ENCODE measurements at places on chromosomes 2 and 18. TPM values are rescaled to one million over a fixed set of nuclear protein-coding genes. Genes with fewer than 3 reads are reported as not detected.

The LRRTM4 gene
- not detected for total RNA-seq

The HOXD11 gene
- not detected for total RNA-seq

The C2orf72 gene
- not detected for total RNA-seq

The CFAP65 gene
- total RNA-seq, result not detected

The CEP76 gene
- total RNA-seq, result 9.9 TPM

The DLX1 gene
- not detected for total RNA-seq

The GAL3ST2 gene
- not detected for total RNA-seq

The DPYSL5 gene
- total RNA-seq, result not detected

The ANO7 gene
- total RNA-seq, result 0.53 TPM

The CD207 gene
- not detected for total RNA-seq

The MEP1B gene
- total RNA-seq, result not detected

- no peaks in the 10 kb centered on the region for H3K36me3 ChIP-seq
- H3K27me3 ChIP-seq, result no peaks in the 10 kb centered on the region
- no peak for DNase-seq
- H3K27ac ChIP-seq, result no peak overlapping the region
- H3K4me3 ChIP-seq, result no peak overlapping the region
These were observed 162.2 kb downstream of the BCL11A start for GRCh38 chr2:60391230-60391629.

GRCh38 chr2:143816916-143817315 is 687.7 kb downstream of the ARHGAP15 start:
- H3K4me3 ChIP-seq, result no peak overlapping the region
- no peak overlapping the region for H3K27ac ChIP-seq
- H3K36me3 ChIP-seq, result no peaks in the 10 kb centered on the region
- H3K27me3 ChIP-seq, result no peaks in the 10 kb centered on the region

DNA sequence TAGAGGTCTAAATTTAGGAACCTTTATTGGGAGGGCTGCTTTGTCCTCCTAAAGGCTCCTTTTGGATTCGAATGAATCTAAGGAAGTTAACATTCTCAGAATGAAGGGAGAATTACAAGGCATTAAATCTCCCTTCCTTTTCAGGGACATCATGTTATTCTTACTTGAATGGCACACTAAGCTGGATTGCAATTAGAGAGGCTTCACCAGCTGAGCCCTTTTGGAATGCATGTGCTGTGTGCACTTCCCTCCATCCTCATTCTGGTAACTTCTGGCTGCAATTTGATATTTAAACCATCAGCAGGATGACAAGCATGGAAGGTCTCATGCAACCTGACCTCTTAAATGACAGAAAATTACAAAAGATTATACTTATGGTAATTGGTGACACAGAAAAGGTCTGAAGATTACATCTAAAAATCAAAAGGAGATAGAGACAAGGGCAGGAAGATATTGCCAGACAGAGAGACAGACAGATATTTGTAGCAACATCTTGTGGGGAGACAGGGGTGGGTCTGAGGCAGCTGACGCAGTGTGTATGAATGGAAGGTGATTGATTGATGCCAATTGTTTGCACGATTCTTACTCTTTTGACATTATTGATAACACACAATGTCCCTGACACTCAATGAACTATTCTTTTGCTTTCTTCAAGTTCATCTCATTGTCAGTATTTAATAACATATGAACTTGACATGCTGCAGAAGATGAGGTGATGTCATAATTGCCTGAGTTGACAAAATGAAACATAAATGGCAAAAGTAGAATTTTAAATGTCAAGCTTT is 570.8 kb upstream of the GYPC start:
- H3K36me3 ChIP-seq, result no peaks in the 10 kb centered on the region
- H3K27me3 ChIP-seq, result no peaks in the 10 kb centered on the region
- no peaks in the 10 kb centered on the region for H3K4me1 ChIP-seq
- DNase-seq, result no peak
- no peak overlapping the region for H3K4me3 ChIP-seq

GRCh38 chr2:196293751-196294515 is 122.6 kb upstream of the STK17B start:
- H3K36me3 ChIP-seq, result no peaks in the 10 kb centered on the region
- no peak overlapping the region for H3K4me3 ChIP-seq
- no peak overlapping the region for H3K27ac ChIP-seq
- no peaks in the 10 kb centered on the region for H3K27me3 ChIP-seq
- DNase-seq, result no peak

GRCh38 chr2:165877565-165878550 is 75.7 kb downstream of the TTC21B start:
- H3K36me3 ChIP-seq, result peaks cover 11% of the 10 kb centered on the region
- H3K27me3 ChIP-seq, result no peaks in the 10 kb centered on the region
- no peak for DNase-seq
- H3K4me1 ChIP-seq, result peaks cover 14% of the 10 kb centered on the region

GRCh38 chr2:101291973-101292372 is 16.5 kb downstream of the RNF149 start:
- no peak overlapping the region for H3K4me3 ChIP-seq
- peaks cover 38% of the 10 kb centered on the region for H3K36me3 ChIP-seq
- H3K27ac ChIP-seq, result no peak overlapping the region
- no peaks in the 10 kb centered on the region for H3K27me3 ChIP-seq
- DNase-seq, result no peak

GRCh38 chr2:233905945-233906344 is 11.2 kb upstream of the TRPM8 start:
- no peak overlapping the region for H3K4me3 ChIP-seq
- H3K27me3 ChIP-seq, result no peaks in the 10 kb centered on the region
- H3K4me1 ChIP-seq, result no peaks in the 10 kb centered on the region
- no peak overlapping the region for H3K27ac ChIP-seq

DNA sequence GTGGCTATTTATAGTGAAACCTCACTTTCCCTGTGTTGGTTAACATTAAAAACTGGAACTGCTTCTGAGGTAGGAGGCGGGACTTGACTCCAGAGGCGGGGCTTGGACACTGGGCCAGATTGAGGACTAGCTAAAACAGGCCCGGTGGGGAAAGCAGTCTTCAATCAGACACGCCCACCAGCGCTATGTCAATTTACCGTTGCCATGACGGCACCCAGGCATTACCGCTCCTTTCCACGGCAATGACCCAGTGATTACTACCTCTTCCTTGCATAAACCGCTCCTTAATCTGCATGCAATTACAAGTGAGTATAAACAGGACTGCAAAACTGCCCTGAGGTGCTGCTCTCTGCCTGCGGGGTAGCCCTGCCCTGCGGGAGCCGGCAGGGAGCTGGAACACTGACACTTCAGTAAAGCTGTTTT is 35.3 kb downstream of the LRRFIP1 start:
- no peaks in the 10 kb centered on the region for H3K27me3 ChIP-seq
- no peaks in the 10 kb centered on the region for H3K36me3 ChIP-seq
- H3K4me1 ChIP-seq, result no peaks in the 10 kb centered on the region
- no peak overlapping the region for H3K4me3 ChIP-seq
- no peak overlapping the region for H3K27ac ChIP-seq

GRCh38 chr2:9937968-9938367 is 13.5 kb upstream of the GRHL1 start:
- no peaks in the 10 kb centered on the region for H3K4me1 ChIP-seq
- no peaks in the 10 kb centered on the region for H3K27me3 ChIP-seq
- H3K36me3 ChIP-seq, result no peaks in the 10 kb centered on the region
- no peak for DNase-seq
- no peak overlapping the region for H3K4me3 ChIP-seq
- H3K27ac ChIP-seq, result no peak overlapping the region

GRCh38 chr2:125274718-125275117 is 1249.6 kb downstream of the CNTNAP5 start:
- no peak for DNase-seq
- no peaks in the 10 kb centered on the region for H3K36me3 ChIP-seq
- no peaks in the 10 kb centered on the region for H3K27me3 ChIP-seq
- no peaks in the 10 kb centered on the region for H3K4me1 ChIP-seq
- H3K27ac ChIP-seq, result no peak overlapping the region

- no peak overlapping the region for H3K27ac ChIP-seq
- no peaks in the 10 kb centered on the region for H3K36me3 ChIP-seq
- H3K4me1 ChIP-seq, result no peaks in the 10 kb centered on the region
- no peak for DNase-seq
- no peaks in the 10 kb centered on the region for H3K27me3 ChIP-seq
- H3K4me3 ChIP-seq, result no peak overlapping the region
These were observed 127.6 kb upstream of the LYPD1 start for GRCh38 chr2:132797556-132797955.

DNA sequence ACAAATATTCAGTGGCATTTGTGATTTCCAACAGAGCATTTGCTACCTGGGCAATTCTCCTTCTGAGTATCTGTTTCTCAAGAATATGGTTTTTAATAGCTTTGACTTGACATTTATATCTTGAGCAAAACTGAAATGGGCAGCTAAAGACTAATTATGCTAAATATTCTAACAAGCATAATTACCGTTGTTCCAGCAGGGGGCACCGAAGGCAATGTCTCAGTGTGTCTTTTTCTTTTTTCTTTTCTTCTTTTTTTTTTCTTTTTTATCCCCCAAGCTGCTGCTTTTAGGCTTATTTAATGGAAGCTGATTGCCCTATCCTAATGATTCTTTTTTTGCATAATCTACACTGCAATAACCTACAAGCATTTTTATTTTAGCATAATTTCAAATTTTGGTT is 138.9 kb upstream of the NABP1 start:
- peak; percentile 16 for DNase-seq
- H3K27me3 ChIP-seq, result no peaks in the 10 kb centered on the region
- no peak overlapping the region for H3K4me3 ChIP-seq
- H3K4me1 ChIP-seq, result no peaks in the 10 kb centered on the region

DNA sequence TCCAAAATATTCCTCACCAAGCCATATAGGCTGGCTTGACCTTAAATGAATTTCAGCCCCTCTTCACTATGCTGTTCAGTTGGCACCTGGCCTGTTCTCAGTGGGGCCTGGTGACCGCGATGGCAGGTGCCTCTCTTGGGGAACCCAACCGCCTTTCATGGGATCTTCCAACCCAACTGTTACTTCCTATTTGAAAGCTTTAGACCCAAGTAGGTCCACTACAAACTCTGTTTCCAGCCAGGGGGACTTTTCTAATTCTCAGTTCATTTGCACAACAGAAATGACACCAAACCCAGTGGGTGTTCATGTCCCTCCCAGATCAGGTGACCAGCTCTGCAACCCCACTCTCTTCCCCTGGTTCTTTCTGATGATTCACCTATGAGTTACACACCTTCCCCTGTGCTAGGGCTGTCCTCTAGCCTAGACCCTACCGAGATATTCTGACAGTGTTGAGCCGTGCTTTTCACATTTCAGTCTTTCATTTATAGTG is 35.6 kb upstream of the NDUFV2 start:
- H3K27me3 ChIP-seq, result no peaks in the 10 kb centered on the region
- no peak overlapping the region for H3K27ac ChIP-seq
- DNase-seq, result no peak

DNA sequence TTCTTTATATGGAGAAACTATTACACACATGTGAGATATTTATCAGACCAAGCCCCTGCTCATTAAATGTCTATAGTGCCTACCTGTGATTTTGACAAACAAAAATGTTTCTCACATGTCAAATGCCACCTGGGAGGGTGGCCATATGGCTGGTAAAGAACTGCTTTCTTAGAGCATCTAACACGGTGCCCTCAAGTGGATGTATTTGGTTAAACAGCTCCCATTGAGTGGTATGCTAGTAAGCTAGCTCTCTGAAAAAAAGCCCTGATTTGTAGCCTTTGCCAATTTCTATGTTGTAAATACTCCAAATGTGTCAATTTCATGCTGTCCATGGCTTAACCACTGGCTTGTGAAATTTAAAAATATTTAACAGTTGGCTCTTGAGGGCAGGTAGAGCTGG is 94.6 kb downstream of the PMAIP1 start:
- no peak overlapping the region for H3K27ac ChIP-seq
- no peak for DNase-seq
- no peak overlapping the region for H3K4me3 ChIP-seq
- no peaks in the 10 kb centered on the region for H3K36me3 ChIP-seq
- no peaks in the 10 kb centered on the region for H3K4me1 ChIP-seq

- no peaks in the 10 kb centered on the region for H3K36me3 ChIP-seq
- H3K27ac ChIP-seq, result no peak overlapping the region
- DNase-seq, result no peak
These were observed 247.8 kb downstream of the BCL2 start for GRCh38 chr18:63071701-63072141.

DNA sequence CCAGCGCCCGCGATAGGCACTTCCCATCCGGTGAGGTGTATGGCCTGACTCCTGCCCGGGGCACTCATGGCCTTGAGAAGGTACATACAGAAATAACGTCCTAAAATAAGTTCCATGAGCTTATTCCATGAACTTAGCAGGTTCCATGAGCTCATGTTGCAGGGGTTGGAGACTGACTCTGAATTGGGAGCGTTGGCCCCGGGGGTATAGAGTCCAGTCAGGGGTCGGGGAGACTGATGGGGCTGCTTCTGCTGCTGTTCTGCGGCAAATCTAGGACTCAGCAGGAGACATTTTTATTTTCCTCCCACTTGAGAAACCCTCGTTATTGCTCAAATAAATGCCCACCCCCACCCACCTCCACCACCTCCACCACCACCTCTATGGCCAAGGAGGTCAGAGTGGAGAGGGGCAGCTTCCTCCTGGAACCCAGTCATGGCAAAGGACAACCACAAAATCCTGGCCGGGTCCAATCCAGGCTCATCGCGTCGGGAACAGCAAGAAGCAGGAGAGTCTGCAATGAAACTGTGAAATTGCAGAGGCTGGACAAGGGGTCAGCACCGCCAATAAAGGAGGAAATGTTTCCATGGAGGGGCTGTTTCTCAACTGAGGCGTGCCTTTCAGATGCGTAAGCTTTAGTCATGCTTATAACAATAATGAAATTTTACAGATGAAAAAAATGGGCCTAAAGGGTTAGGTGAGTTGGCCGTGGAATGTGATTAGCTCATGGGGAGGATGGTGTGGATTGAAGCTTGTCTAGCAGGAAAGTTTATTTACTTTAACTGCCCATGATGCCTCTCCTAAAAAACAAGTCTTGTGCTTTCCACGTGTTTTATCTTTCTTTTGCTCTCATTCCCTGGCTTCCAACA is 136.6 kb upstream of the ALKAL2 start:
- H3K27ac ChIP-seq, result no peak overlapping the region
- H3K27me3 ChIP-seq, result no peaks in the 10 kb centered on the region
- no peak for DNase-seq
- peaks cover 8% of the 10 kb centered on the region for H3K4me1 ChIP-seq
- H3K36me3 ChIP-seq, result no peaks in the 10 kb centered on the region
